ENCODE measurements at places on chromosomes 3 and 15.

DNA sequence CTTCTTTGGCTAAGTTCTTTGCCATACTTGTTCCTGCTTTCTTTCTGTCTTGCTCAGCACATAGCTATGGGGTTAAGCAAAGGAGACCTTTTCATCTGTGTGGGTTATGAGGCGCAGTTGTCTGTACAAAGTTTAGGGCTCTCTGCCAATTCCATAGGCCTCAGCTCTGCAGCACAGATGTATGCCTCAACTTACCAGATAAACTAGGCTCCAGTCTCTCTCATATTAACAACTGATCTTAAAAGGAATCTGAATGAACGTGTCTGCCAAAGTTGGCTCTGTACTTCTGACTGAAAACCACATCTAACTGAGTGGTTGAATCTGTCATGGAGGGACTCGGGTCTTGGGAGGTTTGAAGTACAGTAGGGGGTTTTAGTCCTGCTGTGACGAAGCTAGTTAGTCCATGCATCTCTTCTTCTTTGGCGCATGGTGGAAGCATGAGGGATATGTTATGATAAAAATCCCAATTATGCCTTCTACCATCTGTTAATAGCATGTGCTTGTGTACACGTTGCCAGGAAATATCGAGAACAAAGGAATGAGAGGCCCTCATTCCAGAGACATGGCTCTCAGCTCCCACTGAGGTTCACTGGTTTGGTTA is 114.6 kb upstream of the TSC22D2 start:
- no peak for DNase-seq

- DNase-seq = no peak
Observed at GRCh38 chr3:126347543-126348161, 9.6 kb downstream of the KLF15 start.

GRCh38 chr3:188442430-188442829 is 288.5 kb downstream of the LPP start:
- no peak for DNase-seq

- no peak for DNase-seq
Observed at GRCh38 chr15:81421461-81421860, 47.4 kb upstream of the TMC3 start.

- DNase-seq = no peak
Observed at GRCh38 chr3:73827725-73828211, 203.0 kb upstream of the PDZRN3 start.

DNA sequence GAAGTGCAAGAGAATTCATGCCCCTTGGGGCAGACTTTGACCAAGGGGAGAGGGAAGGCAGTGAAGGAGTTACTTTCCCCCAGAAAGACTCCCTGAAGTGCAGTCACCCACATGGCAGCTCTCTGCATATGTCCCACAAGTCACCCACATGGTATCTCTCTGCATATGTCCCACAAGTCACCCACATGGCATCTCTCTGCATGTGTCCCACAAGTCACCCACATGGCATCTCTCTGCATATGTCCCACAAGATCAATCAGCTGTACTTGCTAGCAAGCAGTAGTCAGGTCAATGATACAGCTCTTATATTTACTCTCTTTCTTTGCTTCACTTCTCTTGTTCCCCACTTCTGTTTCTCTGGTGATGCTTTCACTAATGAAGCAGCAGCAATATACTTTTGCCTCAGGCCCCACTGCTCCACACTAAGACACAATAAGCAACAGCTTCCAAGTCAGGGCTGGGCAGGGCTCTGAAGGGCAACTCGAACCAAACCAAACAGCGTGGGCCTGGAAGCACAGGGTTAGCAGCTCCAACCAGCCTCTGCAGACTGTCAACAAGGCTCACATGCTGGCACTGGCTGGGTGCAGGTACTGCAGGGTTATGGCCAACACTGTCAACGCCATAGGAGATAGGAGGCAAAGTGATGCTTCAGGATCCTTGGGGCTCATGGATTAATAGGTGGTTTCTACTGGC is 46.7 kb downstream of the THBS1 start:
- DNase-seq = no peak

DNA sequence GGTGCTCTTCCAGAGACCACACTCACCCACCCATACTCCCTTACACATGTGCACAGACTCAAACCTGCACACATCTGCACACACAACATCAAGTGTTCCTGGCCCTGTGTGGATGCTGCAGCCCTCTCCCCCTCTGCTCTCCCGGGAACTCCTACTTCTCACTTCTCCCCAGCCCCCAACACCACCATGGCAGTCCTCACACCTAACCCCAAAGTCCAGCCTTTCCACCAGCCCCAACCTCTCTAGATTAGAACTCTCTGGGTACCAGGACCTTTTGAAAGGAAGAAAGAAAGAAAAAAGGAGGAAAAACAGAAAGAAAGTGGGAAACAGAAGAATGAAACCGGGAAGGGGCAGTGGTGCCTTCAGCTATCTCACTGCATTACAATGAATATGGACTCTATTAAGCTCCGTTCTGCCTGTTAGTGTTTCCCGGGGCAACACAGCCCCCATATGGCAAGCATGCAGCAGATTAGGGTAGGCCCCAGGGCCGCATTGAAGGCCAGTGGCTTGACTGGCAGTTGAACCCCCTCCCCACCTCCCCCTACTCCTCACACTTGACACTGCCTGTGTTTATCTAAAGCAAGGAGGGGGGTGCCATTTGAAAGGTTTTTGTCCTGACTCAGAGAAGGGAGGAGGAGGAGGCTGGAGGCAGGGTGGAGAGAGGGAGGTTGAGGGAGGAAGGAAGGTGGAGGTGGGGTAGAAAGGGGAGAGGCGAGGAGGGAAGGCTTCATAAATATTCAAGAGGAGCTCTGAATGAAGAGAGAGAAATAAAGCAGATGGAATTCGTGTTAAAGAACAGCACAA is 30.1 kb downstream of the BOC start:
- DNase-seq = no peak

GRCh38 chr3:9147215-9147895 is 102.1 kb downstream of the SRGAP3 start:
- no peak for DNase-seq

DNA sequence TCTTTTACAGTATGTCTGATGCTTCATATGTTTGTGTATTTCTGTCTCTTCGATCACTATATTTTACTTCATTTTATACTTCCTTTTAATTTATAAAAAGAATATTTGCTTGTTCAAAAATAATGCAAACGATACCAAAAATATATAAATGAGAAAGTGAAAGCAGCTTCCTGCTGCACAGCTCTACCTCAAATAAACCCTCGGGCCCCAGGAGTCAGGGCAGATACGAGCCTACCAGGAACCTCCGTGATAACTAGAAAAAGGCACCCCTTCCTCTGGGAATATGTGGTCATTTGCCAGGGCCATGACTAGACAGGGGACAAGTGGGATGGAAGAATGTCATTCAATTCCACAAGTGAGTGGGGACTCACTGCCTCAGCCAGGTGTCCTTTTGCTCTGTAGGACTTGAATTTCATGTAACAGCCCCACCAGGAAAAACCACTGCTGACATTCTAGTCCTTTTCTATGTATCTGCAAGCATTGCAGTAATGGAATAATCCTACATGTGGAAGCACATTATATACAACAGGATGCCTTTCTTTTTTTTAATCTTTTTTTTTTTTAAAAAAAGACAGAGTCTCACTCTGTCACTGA is 133.3 kb downstream of the SUCLG2 start:
- DNase-seq = no peak

- DNase-seq = no peak
Observed at GRCh38 chr3:143002727-143003126, 1.4 kb downstream of the U2SURP start.

DNA sequence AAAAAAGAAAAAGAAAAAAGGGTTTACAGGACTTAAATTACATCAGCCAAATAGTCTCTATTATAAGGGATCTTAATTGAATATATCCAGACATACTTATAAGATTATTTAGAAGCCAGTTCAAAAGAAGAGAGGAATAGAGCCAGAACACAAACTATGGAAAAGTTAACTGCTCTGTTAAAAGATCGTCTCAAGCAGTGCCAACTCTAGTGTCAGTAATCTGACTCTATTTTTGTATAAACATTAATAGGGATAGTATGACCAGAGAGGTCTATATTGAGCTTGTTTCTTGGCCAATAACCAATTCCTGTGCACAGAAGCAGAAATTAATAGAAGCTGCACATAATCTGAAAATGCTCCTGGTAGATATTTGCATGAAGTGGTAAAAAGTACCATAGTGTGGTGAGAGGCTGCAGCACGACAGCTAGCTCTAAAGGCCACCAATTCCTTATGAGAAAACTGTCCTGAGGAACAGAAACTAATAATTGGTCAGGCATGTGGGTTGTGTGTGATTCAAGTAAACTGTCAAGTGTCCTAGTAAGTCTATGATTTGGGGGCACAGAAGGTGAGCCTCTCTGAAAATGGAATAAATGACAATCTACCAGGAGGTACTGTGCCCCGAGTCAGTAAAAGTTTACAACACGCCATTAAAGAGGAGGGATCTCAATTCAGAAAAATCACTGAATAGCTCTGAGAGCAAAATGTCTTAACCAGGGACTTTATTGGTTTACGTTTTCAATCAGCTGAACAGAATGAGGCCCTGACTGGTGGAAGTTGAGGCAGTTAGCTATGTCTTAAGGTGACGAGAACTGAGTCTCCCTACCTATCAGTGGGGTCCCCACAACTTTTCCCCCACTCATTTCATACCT is 51.5 kb upstream of the NANOGP8 start:
- DNase-seq = no peak

DNA sequence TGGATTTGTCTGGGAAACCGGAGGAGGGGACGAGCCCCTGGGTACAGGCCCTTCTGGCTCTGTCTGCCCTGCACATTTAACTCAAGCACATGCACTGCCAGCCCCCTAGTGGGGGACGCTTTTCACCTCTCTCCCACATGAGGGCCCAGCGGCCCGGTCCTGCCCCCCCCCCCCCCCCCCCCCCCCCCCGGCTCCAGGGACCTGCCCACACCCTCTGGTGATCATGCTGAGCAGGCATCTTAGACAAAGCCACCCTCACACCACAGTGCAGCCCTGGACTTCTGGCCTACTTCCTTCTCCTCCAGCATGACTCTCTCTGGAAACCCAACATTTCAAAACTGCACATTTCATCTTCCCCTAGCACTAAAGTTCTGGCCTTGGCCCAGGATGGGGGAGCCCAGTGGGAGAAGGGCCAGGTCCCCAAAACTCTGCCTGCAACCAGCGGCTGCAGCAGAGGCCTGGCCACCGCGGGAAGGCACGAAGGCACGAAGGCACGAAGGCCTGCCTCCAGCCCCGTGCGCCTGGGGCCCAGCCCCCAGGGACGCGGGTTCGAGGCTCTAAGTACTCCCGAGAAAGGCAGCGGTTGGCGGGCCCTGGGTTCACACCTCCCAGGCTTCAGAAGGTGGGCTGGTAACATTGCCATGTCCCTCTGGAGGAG is 14.1 kb downstream of the KLF15 start:
- DNase-seq = peak; percentile 60

DNA sequence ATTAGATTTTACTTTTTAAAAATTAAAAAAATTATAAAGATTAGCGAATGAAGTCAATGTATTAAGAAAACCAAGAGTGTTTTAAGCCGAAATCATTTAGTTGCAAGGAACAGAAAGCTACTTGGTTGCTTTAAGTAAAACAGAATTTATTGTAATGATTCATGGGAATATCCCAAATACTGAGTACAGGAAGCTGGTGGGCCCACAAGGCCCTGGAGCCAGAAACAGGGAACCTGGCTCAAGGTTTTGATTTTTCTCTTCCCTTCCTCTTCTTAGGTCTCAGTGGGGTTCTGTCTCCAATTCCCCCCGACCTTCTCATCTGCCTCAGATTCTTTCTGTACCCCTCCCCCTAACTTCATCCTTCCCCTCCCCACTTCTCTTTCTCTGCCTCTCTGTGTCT is 229.0 kb downstream of the TLE3 start:
- no peak for DNase-seq

DNA sequence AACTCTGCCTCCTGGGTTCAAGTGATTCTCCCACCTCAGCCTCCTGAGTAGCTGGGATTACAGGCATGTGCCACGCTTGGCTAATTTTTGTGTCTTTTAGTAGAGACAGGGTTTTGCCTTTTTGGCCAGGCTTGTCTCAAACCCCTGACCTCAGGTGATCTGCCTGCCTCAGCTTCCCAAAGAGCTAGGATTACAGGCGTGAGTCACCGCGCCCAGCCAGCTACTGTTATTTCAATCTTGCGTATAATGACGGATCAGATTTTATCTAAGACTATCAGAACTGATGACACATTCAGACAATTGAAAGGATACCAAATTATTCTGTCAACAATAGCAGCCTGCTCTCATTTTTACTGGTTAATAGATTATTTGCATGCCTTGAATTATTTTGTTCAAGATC is 612.2 kb downstream of the ZIC1 start:
- DNase-seq = no peak

DNA sequence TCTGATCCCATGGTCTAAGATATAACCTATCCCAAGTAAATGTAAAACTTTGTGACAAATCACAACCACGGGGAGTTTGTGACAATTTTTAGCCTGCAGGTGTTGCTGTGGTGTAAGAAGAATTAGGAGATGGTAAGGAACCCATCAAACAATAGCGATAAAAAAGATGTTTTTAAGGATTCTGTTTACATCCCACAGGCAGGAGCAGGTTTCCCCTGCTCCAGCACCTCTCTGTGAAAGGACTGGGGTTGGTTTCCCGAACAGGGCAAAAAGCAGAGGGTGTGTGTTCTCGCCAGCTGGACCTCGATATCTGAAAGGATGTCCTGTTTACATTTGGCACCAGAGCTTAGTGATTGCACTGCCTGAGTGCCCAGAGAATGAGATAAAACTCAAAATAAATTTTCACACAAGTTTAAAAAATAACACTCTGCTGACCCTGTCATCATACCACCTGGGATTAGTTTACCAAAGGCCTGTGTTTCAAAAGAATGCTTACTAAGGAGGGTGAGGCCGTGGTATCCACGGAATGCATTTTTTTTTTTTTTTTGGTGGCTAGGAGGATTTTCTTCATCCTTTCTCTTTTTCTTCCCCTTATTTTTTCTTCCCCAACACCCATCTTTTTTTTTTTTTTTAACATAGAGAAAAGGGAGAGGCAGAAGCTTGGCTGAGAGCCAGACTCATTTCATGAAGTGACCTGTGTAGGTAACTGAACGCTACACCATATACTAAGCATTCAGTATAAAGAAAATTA is 151.8 kb upstream of the DPH6 start:
- no peak for DNase-seq

DNA sequence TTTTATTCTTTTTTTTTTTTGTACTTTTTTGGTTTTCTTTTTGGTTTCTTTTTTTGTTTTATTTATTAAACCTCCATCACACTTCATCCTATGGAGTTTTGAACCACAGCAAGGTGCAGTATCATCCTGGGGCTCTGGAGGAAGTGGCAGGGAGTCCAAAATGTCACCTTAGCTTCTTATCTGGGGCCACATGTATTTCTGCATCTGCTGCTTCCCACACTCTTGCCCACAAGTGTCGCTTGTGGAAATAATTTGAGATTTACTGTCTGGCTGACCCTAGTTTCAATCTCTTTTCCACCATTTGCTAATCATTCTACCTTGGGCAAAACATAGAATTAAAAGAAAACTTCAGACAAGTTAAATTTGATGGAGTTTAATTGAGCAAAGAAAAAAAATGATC is 6.4 kb downstream of the OPA1 start:
- no peak for DNase-seq
